Adrenal gland (tissue), 19 donors: ENCODE measurements at places on chromosomes 6 and 20.
A peak's percentile ranks its signal among the peaks of the same experiment; 100 is the strongest.

- DNase-seq, result no peak
Measured at GRCh38 chr6:31476515-31477139, 21.3 kb upstream of the MICB start.

DNA sequence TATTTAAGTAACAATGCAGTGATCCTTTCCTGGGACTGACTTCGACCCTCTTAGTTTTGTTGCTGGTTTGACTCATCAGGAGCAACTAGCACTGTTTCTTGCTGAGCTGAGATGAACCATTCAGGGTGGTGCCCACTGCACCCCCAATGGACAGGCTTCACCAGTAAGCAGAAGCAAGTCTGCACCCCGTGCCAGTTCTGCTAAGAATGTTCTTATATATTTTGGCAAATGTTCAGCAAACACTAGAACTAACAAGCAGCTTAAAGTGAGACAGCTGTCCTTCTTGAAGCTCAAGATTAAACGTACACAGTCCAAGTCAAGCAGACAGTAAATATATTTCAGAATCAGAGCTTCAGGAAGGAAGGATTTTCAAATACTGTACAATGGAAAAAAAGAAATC, 561.3 kb upstream of the CDH4 start:
- DNase-seq, result no peak

DNA sequence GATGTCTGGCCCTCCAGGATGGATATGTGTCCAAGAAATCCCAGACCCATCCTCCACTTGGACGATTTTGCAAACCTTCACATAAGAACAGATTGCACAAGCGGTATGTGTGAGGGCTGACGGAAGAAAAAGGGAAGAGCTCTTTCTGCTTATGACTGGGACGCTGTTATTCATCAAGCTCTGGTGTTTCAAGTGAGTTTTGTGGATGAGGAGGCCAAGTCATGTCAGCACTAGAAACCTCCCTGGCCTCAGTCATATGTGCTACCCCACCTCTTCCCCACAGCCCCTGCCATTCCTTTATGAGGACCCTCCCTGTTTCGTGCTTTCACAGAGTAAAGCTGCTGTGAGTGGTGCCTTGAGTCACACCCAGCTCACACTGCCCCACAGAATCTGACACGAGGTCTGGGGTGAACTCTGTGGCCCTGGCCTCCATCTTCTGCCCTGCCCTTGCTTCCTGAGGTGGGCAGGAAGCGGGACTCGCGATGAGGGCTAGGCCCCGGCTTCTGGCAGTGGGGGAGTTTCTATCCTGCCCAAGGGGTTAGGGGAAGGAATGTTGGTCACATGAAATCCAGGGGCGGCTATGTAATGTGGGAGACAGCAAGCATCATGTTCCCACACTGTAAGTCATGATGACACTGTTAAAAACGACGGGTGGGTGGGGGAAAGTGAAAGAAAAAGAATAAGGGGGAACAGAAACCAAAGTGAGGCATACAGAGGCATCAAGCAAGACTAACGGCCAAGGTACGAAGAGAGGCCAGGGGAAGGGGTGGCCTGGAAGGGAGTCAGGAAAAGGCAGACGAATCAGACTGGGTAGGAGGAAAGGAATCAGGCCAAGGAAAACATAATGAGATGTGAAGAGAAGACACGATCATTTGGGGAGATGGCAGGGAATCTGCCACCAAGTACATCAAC, 78.1 kb downstream of the PRDM1 start:
- DNase-seq, result peak; percentile 17

DNA sequence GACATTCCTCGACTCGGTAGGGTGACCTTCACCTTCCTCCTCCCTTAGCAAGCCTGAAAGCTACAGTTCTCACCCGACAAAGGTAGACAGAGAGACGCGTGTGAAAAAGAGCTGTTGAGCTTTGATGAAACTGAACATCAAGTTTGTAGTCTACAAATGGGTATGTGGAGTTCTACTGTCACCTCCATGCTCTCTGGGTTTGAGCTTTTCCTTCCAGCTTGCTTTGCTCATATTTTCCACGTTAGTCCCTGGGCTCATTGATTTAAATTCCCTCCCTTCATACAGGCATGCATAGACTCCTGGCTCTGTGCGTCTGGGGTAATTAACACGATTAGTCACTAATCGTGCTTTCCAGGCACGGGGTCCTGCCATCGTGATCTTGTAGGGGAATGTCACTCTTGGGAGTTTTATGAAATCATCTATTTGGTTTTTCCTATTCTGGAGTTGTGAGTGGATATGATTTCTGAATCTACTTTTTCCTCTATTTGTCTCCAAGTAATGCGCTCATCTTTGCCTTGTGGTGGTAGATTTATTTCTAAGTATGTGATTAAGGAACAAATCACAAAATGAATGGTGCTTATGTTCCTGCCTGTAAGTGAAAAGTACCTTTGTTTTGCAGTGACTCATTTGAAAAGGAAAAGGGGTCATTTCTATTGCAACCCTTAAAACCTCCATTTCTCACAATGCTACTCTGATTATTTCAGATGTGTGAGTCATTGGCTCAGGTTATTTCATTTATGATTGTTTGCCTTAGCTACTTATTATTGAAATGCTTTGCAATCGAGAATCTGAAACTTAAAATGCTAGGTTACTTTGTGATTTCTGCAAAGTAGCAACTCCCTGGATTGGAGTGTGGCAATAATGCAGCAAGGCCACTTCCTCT, 154.6 kb downstream of the ZDHHC14 start:
- DNase-seq, result no peak
